Activated T-helper 2 cell treated with anti-CD3 and anti-CD28 coated beads, Interferon-gamma antibody, Interleukin-2, Interleukin-4, amounts not matched to agents 10 μg/mL and 5 μg/mL and 100 μg/mL, durations not matched to agents 14 hours and 24 hours and 36 hours (primary cell): ENCODE measurements at places on chromosomes 2 and 18. TPM values are rescaled to one million over a fixed set of nuclear protein-coding genes. Genes with fewer than 3 reads are reported as not detected.

DNA sequence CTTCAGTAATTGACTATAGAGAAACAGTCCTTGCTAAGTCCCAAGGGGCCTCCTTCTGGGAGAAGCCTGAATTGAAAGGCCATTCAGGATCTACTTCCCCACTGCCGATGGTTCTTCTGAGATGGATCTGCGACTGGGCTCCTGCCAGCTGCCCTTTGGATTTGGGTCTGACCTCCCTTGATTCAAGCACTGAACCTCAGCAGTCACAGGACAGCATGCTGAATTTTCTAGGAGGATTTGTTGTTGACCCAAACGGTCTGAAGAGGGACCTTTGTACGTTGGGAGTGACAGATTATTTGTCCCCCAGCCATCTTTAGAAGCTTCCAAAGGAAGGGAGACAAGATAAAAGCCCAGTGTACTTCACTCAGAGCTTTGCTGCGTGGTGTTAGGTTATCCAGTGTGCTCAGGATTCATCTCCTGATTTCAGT is 67.1 kb downstream of the NXPH2 start:
- H3K36me3 ChIP-seq: no peaks in the 10 kb centered on the region
- no peak overlapping the region for H3K4me3 ChIP-seq
- no peak overlapping the region for H3K27ac ChIP-seq
- DNase-seq: no peak

DNA sequence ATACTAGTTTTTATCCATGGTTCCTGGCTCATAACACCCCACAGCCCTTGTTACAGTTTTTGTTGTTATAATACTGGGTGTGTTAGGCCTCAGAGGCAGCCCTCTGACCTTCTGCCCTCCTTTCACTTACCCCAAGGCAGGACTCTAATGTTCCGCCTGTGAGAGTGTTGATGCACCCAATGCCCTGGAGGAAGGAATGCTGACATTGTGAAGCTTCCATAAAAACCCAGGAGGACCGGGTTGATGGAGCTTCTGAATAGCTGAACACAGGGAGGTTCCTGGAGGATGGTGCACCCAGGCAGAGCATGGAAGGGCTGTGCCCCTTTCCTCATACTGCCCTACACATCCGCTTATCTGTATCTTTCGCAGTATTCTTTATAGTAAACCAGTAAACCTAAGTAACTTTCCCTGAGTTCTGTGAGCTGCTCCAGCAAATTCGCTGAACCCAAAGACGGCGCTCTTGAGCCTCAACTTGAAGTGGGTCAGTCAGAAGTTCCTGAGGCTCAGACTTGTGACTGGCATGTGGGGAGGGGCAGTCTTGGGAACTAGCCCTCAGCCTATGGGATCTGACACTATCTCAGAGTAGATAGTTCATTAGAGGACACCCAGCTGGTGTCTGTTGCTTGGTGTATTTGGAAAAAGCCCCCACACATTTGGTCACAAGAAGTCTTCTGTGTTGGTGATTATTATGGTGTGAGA is 10.4 kb downstream of the STON1 start:
- no peaks in the 10 kb centered on the region for H3K36me3 ChIP-seq
- H3K27ac ChIP-seq: no peak overlapping the region
- DNase-seq: no peak
- H3K27me3 ChIP-seq: no peaks in the 10 kb centered on the region

DNA sequence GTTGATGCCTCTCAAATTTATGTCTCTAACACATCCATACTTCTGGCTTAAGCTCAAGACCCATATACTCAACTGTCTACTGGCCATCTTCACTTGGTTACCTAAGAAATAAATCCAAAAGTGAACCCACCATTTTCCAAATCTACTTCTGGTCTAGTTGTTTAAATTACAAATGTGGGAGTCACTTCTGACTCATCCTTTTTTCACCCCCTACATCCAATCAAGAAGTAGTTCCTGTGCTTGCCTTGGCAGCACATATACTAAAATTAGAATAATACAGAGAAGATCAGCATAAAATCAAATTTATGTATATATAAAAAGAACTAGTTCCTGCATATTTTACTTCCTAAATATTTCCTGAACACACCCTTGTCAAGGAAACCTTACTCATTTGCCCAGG is 53.6 kb downstream of the STRN start:
- no peaks in the 10 kb centered on the region for H3K27me3 ChIP-seq
- DNase-seq: no peak
- H3K36me3 ChIP-seq: peaks cover 3% of the 10 kb centered on the region
- H3K4me1 ChIP-seq: no peaks in the 10 kb centered on the region
- H3K4me3 ChIP-seq: no peak overlapping the region

- H3K27me3 ChIP-seq: peaks cover 7% of the 10 kb centered on the region
- no peak overlapping the region for H3K27ac ChIP-seq
- no peak overlapping the region for H3K4me3 ChIP-seq
- peaks cover 26% of the 10 kb centered on the region for H3K4me1 ChIP-seq
Observed at GRCh38 chr2:59884166-59884565, 669.3 kb downstream of the BCL11A start.

- H3K4me3 ChIP-seq: no peak overlapping the region
- no peaks in the 10 kb centered on the region for H3K4me1 ChIP-seq
- H3K27ac ChIP-seq: no peak overlapping the region
- no peak for DNase-seq
- no peaks in the 10 kb centered on the region for H3K36me3 ChIP-seq
Observed at GRCh38 chr2:172674034-172674967, 61.3 kb upstream of the RAPGEF4 start.

GRCh38 chr2:231800493-231801091 is 14.3 kb downstream of the COPS7B start:
- DNase-seq: peak; percentile 19
- H3K4me3 ChIP-seq: no peak overlapping the region
- no peak overlapping the region for H3K27ac ChIP-seq
- peaks cover 2% of the 10 kb centered on the region for H3K4me1 ChIP-seq

DNA sequence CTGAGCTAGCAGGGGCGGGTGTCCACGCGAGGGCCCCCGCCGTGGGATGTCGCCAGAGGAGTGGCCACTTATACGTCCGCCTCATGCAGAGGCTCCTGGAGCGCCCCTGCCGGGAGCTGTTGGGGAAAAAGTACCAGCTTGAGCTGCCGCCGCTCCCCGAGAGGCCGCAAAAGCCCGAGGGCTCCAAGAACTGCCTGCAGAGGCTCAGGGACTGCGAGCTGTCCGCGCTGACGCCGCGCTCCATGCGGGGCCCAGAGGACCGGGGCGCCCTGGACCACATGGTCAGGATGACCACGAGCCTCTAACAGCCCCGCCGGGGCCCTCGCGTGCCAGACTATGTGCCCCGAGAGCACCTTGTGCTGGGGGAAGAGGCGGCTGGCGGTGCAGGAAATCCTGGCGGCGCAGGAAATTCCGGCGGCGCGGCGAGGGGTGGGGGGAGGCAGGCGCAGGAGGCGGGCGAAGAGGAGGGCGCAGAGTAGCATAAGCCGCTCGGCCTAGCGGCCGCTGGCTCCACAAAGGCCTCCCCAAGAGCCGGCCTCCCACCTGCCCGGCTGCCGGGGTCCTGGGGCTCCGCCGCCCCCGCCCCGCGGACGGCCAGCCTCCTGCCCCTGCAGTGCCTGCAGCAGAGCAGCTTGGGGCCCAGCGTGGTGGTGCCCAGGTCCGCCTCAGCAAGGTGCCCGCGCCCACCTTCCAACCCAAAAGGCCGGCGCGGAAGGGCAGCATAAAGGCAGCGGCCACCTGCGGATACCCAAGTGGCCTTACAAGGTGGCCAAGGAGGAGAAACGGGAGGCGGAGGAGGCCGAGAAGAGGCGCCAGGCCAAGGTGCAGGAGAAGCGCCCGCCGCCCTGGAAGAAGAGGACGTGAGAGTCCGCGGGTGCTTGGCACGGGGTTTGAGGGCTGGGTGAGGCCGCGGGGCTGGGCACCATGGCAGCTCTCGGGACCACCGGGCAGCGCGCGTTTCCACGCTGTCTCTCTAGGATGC is 42.1 kb upstream of the TRIM43B start:
- H3K4me1 ChIP-seq: peaks cover 43% of the 10 kb centered on the region
- peak overlapping the region; percentile 96 for H3K4me3 ChIP-seq
- peak overlapping the region; percentile 90 for H3K27ac ChIP-seq
- peaks cover 55% of the 10 kb centered on the region for H3K36me3 ChIP-seq

GRCh38 chr2:19819097-19820065 is 82.4 kb downstream of the TTC32 start:
- no peak overlapping the region for H3K4me3 ChIP-seq
- no peaks in the 10 kb centered on the region for H3K4me1 ChIP-seq
- H3K27ac ChIP-seq: no peak overlapping the region

- no peak overlapping the region for H3K4me3 ChIP-seq
- H3K27me3 ChIP-seq: no peaks in the 10 kb centered on the region
- no peaks in the 10 kb centered on the region for H3K4me1 ChIP-seq
- H3K27ac ChIP-seq: no peak overlapping the region
- H3K36me3 ChIP-seq: peaks cover 47% of the 10 kb centered on the region
Observed at GRCh38 chr18:47817017-47817794, 113.3 kb downstream of the SMAD2 start.

DNA sequence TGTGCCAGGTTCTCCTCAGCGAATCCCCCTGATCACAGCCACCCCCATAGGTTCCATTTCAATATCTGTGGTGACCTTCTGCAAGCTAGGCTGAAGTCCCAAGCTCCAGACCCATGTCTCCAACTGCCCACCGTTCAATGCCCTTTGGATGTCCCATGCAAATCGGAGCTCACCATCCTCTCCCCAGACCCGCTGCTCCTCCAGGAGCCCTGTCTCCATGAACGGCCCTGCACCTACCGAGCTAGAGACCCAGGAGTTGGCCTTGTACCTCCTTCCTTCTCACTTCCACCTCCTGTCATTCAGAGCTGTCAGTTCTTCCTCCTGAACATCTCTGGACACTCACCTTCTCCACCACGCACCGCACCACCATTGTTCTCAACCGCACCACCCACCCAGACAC is 1.0 kb upstream of the FAHD2A start:
- no peak for DNase-seq
- H3K4me1 ChIP-seq: peaks cover 14% of the 10 kb centered on the region
- H3K27ac ChIP-seq: no peak overlapping the region

DNA sequence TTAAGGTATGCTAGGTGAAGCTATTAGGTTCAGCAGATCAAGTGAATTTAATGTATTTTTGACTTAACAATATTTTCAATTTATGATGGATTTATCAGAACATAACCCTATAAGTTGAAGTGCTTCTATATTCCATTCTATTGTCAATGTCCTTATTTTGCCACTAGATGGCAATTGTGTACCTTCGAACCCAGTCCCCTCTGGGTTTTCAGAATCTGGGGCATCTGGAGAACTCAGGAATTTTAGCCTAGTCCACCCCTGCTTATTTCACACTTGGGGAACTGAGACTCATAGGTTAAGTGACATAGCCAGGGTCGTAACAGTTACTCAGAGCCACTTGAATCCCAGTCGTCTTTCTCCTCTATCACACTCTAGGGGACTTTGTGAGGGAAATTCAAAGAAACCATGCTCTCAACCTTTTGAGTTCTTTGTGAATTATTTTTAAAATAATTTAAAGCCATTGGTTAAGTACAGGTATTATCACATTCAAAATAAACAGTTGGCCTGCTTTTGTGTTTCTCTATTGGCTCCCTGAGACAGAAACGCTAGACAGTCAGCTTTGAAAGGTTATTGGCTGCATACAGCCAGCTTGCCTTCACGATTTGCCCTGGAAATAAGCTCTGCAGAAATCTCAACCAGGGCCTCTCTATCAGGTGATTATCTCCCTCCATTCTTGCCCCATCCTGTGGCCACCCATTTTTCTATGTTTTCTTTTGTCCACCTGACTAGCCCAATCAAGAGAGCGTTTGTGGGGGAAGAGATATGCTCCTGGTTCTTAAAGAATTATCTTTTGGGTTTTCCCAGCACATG is 145.0 kb downstream of the TTC27 start:
- H3K27ac ChIP-seq: no peak overlapping the region
- H3K36me3 ChIP-seq: no peaks in the 10 kb centered on the region
- H3K27me3 ChIP-seq: no peaks in the 10 kb centered on the region
- no peak for DNase-seq
- H3K4me1 ChIP-seq: peaks cover 20% of the 10 kb centered on the region

GRCh38 chr2:150997066-150997465 is 264.6 kb downstream of the RBM43 start:
- H3K36me3 ChIP-seq: no peaks in the 10 kb centered on the region
- no peaks in the 10 kb centered on the region for H3K4me1 ChIP-seq
- H3K27ac ChIP-seq: no peak overlapping the region
- DNase-seq: no peak

- H3K4me1 ChIP-seq: no peaks in the 10 kb centered on the region
- H3K27ac ChIP-seq: no peak overlapping the region
- H3K4me3 ChIP-seq: no peak overlapping the region
- no peak for DNase-seq
- H3K27me3 ChIP-seq: no peaks in the 10 kb centered on the region
Observed at GRCh38 chr2:195793881-195794280, 136.9 kb downstream of the SLC39A10 start.

- no peak for DNase-seq
- no peaks in the 10 kb centered on the region for H3K4me1 ChIP-seq
- H3K4me3 ChIP-seq: no peak overlapping the region
- no peaks in the 10 kb centered on the region for H3K27me3 ChIP-seq
- no peaks in the 10 kb centered on the region for H3K36me3 ChIP-seq
Observed at GRCh38 chr2:118687192-118687591, 160.3 kb downstream of the EN1 start.

- H3K4me3 ChIP-seq: no peak within 1 kb of the TSS
- peak; percentile 87 for DNase-seq
- no peaks in the 10 kb centered on the region for H3K27me3 ChIP-seq
- no peak within 1 kb of the TSS for H3K27ac ChIP-seq
Observed at GRCh38 chr2:71130152-71130904, at the start of the genes MCEE and MPHOSPH10. MCEE (minus strand) TSS chr2:71130229; CDS start chr2:71130219, 10 bp downstream. MPHOSPH10 (plus strand) TSS chr2:71130634; CDS start chr2:71130666, 32 bp downstream.

DNA sequence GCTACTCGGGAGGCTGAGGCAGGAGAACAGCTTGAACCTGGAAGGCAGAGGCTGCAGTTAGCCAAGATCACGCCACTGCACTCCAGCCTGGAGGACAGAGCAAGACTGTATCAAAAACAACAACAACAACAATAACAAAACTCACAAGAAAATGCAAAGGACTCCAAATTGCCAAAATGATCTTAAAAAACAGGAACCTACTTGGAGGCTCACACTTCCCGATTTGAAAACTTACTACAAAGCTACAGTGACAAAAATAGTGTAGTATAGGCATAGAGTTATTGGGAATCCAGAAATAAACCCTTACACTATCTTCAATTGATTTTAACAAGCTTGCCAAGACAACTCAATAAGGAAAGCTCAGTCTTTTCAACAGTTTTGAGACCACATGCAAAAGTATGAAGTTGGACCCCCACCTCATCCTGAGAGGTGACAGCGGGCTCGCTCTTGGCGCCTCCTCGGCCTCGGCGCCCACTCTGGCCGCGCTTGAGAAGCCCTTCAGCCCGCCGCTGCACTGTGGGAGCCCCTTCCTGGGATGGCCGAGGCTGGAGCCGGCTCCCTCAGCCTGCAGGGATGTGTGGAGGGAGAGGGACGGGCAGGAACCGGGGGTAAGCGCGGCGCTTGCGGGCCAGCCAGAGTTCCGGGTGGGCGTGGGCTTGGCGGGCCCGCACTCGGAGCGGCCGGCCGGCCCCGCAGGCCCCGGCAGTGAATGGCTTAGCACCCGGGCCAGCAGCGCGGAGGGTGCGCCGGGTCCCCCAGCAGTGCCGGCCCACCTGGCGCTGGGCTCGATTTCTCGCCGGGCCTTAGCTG is 18.3 kb upstream of the ACVR2A start:
- no peaks in the 10 kb centered on the region for H3K4me1 ChIP-seq
- no peak for DNase-seq
- no peaks in the 10 kb centered on the region for H3K36me3 ChIP-seq
- H3K4me3 ChIP-seq: no peak overlapping the region

The CCDC141 gene
- 3.6 and 4.2 TPM in 2 replicates for total RNA-seq

The CCL20 gene
- total RNA-seq: 1.4 and 2.0 TPM in 2 replicates

The SERPINB4 gene
- not detected in 2 replicates for total RNA-seq

The HTR2B gene
- total RNA-seq: not detected in 2 replicates

The CHRND gene
- not detected in 2 replicates for total RNA-seq

The FRZB gene
- total RNA-seq: not detected in 2 replicates

The PRSS56 gene
- not detected in 2 replicates for total RNA-seq

The FSHR gene
- total RNA-seq: not detected in 2 replicates
